Mucosa of gallbladder (tissue), 1 donor: ENCODE measurements at places on chromosomes 5 and 9. TPM values are rescaled to one million over a fixed set of nuclear protein-coding genes. Genes with fewer than 3 reads are reported as not detected.

GRCh38 chr5:72920690-72921502 lies 34.9 kb upstream of the FCHO2 start:
- DNase-seq = no peak

The PTGES gene
- total RNA-seq = 5.0 TPM

DNA sequence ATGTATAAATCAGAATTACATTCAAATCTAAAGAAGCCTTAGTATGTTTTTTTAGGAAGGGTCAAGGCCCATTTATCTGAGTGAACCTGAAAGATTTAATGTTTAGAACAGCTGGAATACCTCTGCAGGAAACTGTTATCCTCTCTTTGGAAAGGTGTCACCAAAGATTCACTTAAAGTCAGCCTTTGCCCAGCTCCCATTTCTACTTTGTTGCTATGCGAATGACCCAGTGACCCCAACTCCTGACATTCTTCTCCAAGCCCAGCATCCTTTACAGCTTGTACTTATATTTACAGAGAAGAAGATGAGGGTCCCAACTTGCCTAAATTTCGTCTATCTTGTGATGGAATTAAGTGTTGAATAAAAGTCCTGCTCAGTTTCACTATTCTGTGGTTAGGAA lies 1198.6 kb downstream of the CDH12 start:
- DNase-seq = no peak

The SHOC1 gene
- not detected for total RNA-seq

GRCh38 chr5:114407783-114408182 lies 45.9 kb downstream of the KCNN2 start:
- no peak for DNase-seq
